ENCODE measurements at places on chromosomes 2 and 18.

- DNase-seq = no peak
These were observed 10.2 kb downstream of the IL1F10 start for GRCh38 chr2:113077921-113078320.

DNA sequence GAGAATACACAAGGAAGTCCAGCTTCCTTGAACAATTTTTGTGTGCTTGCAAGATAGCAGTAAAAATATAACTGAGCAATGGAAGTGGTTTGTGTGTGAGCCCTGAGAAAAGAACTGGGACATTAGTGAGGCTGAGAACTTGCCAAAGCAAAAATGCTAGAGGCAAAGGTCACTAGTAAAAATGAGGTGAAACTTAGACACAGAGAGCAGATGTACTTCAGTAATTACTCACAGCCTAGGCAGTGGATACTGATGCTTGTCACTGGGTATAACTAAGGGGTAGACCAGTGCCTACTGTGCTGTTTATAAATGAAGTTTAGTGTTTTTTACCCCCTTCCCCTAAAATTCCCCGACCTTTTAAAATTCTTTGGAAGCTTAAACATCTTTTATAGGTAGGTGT lies 450.1 kb downstream of the LPIN1 start:
- no peak for DNase-seq

DNA sequence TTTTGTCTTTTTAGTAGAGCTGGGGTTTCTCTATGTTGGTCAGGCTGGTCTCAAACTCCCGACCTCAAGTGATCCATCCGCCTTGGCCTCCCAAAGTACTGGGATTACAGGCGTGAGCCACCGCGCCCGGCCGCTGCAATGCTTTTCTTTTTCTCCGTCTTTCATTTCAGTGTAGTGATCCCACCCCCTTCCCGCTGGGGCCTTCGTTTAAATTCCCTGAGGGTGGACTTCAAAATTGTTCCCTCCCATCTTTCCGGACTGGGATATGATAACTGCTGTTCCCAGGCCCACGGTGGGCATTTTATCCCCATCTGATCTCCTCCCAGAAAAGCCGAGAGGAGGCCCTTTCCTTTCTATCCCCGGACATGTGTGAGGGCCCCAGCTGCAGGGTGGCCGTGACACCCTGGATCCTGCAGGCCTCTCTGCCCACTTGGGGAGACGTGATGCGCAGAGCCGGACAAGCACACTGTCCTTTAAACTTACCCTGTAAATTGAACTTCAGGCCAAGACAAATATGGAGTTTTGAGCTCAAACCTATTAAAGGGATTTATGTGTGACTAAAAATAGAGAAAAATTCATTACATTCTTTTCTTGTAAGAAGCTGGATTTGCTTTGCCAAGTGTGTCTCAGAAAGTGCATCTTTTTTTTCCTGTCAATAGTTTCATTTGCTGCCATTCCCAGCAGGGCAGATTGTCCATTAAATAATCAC lies 54.5 kb upstream of the AFF3 start:
- no peak for DNase-seq

DNA sequence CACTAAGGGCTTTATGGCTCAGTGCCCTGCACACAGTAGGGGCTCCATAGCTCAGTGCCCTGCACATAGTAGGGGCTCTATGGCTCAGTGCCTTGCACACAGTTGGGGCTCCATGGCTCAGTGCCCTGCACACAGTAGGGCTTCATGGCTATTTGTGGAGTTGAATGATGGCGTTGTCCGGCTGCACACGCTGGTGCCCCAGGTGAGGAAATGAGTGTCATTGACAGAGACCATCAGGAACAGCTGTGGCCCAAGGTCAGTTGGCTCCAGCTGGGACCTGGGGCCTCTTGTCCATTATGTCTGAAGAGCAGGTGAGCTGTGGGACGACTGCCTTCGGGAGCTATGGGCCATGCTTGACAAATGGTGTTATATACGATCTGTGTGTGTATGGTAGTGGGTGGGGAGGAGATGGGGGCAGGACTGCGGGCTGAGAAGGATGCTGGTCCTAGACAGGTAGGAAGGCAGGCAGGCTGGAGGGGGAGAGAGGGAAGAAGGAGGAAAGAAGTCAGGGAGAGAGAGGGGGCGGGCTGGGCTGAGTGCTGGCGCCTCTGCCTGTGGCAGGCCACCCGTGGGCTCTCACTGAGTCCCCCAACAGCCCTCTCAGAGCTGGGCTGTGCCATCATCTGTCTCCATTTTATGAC lies 130.6 kb downstream of the CLIP4 start:
- no peak for DNase-seq

GRCh38 chr18:56327191-56327885 lies 311.1 kb downstream of the TXNL1 start:
- DNase-seq = no peak

DNA sequence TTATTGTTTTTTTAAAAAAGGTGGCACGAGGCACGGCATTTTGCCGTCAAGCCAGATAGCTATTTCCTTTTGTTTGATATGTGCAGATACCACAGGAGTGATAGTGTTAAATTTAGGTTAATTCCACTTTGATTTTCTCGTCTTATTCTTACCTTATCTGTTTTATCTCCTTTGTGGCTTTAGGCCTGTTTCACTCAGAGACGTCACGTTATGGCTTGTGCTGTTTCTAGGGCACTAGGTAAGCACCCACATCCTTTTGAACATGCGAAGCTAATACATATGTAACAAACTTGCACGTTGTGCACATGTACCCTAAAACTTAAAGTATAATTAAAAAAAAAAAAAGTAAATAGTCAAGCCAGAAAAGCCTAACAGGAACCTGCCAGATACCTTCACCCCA lies 57.8 kb downstream of the C18orf63 start:
- DNase-seq = no peak

DNA sequence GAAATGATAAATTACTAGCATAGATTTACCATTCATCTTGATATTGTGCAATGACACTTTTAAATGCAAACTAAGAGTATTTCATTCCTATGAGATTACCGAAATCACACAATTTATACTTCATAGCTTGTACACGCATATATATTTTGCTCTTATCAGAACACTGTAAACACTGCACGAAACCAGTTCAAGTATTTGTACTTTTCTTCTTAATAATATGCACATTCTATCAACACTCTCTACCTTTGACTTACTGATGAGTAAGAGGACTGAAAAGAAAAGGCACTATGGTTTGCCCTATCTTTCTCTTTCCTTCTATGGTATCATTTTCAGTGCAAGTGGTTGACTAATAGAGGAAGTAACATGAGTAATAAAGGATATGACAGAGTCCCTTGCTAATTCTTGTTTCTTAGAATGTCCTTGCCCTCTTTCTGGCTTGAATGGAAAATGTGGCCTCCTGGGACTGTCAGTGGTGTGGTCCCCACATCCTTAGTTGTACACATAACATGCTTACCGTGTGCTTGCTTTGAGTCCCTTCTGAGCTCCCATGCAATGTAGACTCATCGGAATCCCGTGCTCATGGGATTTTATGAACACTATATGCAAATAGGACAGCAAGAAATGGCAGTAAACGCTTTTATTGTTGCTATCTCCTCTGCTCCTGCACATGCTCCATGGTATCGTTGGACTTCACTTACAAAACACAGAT lies 363.5 kb upstream of the TNP1 start:
- DNase-seq = no peak

GRCh38 chr2:154901063-154901462 lies 202.6 kb downstream of the KCNJ3 start:
- DNase-seq = no peak

GRCh38 chr2:178449700-178450523 lies 1.1 kb downstream of the PRKRA start:
- DNase-seq = no peak

DNA sequence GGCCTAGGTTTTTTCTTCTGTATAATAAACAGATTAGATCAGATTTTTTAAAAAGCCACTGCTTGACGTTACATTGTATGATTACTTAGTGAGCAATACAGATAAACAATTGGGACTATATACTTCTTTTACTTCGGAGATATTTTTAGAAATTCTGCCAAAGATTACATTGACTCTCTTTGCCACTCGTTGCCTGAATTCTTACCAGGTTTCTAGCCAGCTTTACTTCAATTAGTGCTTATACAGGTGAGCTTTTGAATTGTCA lies 156.6 kb downstream of the HAUS1 start:
- DNase-seq = no peak

GRCh38 chr18:34707670-34708069 lies 2.4 kb upstream of the DTNA start:
- peak; percentile 87 for DNase-seq

DNA sequence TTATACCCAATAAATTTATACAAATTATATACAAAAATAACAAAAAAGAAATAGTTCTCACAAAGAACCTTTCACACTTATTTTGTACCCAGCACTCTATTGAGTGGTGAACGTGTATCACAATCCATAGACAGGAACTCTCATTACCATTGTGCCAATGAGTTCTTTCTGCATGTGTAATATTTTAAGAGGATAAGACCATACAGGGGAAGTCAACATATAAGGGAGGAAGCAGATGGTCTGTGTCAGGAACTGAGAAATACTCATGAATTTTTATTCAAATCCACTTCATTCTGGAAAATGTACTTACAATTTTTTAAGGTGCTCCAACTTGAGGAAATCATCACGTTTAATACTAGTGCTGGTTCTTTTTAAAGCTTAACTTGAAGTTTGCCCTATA lies 27.1 kb upstream of the ELOA2 start:
- no peak for DNase-seq

DNA sequence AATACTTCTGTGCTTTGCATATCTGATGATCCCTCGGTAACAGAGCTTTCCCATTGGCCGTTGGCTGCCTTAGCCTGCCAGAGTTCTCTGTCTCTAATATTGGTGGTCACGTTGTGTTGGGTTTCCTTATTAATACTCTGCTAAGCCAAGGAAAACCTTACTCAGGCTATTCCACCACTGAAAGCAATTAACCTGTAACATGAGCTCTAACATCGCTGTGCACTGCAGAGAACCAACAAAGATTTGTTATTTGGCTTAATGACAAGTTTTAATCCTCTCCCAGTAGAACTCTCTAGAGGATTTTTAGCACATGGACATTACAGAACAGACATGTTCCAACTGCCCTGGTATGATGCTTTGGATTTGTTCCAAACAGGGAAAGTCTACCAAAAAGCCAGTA lies 825.9 kb upstream of the POU3F3 start:
- peak; percentile 23 for DNase-seq

- DNase-seq = no peak
These were observed 71.2 kb downstream of the NUP35 start for GRCh38 chr2:183195397-183195796.

DNA sequence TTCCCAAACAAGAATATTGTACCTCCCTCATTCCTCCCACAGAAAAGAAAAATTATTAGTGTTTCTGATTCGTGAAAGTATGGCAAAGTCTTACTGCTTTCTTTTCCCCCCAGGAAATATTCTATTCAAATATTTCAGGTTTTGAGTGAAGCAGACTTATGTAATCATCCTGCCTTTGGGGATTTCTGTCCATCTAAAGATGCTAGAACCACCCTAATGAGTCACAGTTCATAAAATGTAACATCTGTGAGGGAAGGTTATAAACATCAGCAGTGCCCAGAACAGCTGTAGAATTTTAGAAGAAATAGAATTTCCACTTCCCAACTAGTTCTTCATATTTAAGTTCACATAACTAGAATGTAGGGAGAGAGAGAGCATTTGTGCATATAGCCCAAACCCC lies 39.0 kb downstream of the EEF1B2 start:
- no peak for DNase-seq

- no peak for DNase-seq
These were observed 598.2 kb upstream of the SYT4 start for GRCh38 chr18:43875511-43875910.

DNA sequence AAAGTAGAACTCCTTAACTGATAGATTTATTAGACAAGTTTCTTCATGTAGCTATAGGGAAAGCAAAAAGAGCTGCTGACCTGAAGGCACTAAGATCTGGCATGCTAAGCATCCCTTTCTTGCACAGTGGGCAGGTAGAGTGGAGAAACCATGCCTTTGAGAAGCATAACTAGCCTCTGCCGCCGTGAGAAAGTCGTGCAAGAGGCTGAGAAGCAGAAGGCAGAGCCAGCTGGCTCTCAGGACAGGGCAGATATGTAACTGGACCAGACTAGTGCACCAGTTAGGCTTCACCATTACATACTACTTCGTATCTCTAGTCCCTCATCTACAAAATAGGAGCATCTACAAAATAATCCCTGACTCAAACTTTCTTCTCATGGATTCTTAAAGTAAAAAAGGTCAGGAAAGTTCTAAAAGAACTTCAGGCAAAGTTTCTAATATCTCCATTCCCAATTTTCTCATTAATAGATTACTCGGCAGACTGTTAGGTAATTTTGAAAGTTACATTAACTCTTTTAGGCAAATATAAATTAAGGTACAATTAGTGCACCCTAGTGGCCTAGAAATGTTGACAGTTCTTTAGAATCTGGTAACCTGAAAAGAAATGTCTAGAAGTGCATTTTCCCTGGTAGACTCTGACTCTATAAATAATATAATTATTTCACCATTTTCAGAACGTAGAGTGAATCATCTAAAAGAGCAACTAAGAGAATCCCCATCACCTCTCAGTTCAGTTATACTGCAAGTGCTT lies 10.3 kb downstream of the ERBB4 start:
- DNase-seq = no peak

DNA sequence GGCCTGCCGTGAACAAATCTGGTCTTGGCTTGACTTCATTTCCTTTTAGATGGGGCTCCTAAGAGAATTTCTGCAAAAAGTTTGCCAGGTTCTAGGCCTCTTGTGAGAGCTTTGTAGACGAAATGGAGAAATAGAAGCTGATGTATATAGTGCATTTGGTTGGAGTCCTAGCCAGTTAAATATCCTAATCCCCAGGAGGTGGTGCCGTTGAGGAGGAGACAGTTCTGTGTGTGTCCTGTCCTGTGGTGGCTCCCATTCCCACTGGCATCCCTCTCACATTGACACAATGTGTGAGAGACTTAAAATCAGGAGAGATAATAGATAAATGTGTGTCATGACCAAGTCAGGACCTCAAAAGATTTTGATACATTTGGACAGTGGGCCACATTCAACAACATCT lies 34.6 kb upstream of the DNER start:
- no peak for DNase-seq

DNA sequence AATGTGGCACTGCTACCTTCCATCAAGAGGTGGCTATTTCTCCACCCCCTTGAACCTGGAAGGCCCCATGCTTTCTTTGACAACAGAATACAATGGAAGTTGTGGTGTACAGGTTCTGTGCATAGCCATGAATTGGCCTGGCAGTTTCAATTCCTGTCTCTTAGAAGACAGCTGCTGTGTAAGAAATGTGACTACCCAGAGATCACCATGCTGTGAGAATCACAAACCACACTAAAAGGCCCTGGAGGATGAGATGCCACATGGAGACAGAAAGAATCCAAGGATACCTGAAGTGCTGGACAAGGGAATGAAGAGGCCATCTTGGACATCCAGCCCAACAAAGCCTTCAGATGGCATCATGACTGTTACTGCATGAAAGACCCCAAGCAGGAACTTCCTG lies 47.7 kb upstream of the EHBP1 start:
- no peak for DNase-seq
